ENCODE measurements at places on chromosomes 7 and 10.

GRCh38 chr7:50703654-50704053, 79.0 kb downstream of the GRB10 start:
- no peak for DNase-seq

- DNase-seq: no peak
These were observed 51.4 kb downstream of the ATOH7 start for GRCh38 chr10:68180490-68180889.

GRCh38 chr10:112793202-112793921, 156.7 kb upstream of the TCF7L2 start:
- no peak for DNase-seq

DNA sequence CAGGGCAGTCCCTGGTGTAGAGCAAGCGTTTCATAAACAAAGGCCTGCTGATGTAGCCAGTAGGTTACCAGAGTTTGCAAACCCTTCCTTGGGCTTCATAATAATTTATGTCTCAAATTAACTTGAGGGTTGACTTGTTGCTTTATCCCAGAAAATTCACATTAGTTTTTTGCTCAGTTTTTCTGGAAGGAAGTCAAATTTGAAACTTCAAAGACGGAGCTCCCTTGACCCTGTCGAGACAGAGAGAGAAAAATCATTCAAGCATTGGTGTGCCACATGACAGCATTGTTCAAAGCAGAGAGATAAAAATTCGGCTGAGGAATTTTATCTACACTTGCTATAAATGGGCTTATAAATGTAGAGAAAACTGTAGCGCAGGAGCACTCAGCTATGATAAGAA, 627.7 kb downstream of the TNS3 start:
- DNase-seq: no peak

GRCh38 chr7:132319481-132319880, 256.8 kb downstream of the PLXNA4 start:
- DNase-seq: no peak
